HS-5 (cell line): ENCODE measurements at places on chromosomes 4 and X.

DNA sequence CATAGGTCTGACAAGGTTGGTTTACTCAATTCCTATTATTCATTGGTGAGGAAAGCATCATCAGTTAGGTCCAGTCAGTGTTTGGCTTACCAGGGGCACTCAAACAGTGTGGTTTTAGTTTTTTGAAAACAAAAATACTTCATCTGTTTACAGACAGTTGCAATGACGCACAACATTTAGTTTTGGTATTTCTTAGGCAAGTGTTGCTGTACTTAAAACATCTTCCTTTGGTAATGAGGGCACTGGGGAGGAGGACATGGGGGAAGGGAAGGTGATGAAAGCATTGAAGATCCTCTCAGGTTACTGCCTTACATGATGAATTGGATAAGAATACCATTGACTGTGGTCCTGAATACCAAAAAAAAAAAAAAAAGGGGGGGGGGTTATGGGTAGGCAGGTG lies 93.7 kb upstream of the MAOA start:
- no peak for DNase-seq

DNA sequence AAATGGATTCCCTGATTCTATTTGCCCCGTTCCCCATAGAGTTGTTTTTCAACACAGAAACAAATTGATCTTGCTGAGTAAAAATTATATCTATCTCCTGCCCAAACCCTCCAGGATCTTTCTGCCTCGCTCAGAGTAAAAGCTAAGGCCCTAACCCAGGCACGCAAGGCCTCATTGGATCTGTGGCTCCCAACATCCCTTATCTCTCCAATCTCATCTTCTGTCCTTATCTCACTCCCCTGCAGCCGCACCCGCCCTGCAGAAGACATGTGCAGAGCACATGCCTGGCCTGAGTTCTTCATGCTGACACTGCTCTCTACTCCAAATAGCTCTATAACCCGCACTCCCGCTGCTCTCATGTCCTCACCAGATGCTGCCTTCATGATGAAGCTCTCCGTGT lies 543.8 kb upstream of the ZFP42 start:
- no peak for DNase-seq

DNA sequence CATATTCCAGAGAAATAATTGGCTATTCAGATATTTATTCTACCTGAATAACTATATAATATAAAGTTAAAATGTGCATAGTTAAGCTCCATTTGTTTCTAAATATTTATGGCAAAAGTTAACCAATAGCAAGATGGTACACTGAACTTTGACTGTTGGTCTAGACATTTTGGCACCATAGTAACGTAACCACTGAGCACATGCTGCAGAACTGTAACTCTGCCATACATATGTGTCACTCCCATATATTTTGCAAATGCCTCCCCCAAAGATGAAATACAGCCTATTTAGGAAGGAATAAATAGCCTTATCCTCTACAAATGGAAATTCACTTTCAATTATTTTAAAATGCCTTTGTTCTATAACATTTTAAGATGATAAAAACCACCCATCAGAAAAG lies 424.9 kb downstream of the CENPC start:
- no peak for DNase-seq

DNA sequence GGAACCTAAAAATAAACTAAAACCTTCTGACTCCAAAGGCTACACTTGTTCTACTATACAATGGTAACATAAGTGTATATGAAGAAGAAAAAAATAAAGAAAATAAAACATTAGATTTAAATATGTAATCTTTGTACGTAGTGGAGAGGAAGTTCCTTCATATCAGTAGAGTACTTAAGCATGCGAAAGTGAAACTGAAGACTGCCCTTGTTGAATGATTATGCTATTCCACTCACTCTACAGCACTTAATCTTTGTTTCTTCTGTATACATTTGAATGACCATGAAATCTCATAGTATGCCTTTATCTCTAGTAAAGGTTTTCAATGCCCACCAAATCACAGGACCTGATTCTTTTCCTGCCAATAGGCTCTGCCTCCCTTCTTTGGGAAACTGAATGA lies 78.9 kb downstream of the NDST3 start:
- no peak for DNase-seq

DNA sequence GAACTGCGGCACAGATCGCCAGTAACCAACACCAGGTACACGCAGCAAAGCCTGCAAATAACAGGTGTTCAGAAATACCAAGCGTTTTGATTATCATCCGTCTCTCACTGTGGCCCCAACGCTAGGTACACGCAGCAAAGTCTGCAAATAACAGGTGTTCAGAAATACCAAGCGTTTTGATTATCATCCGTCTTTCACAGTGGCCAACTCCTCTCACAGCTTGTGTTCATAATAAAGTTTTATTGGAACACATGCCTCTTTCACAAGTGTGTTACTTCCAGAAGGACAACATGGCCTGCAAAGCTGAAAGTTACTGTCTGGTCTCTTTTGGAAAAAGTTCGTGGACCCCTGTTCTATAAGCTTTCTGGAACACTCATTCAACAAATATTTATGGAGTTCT lies 153.1 kb downstream of the AFAP1 start:
- DNase-seq = no peak

DNA sequence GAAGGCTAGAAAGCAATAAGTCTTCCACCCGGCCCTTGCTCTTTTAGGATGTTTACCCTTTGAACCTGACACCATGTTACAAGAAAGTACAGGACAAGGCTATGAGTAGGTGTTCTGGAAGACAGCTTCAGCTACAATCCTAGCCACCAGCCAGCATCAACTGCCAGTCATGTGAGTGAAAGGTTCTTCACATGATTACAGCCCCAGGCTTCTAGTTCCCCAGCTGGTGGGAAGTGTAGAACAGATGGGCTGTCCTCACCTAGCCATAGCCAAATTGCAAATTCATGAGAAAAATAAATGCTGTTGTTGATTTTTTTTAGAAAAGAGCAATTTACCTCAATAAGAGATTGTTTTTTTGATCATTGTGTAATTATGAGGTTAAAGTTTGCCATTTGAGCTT lies 60.8 kb downstream of the GRXCR1 start:
- DNase-seq = no peak

GRCh38 chr4:36891971-36892370 lies 352.6 kb upstream of the NWD2 start:
- DNase-seq = no peak

DNA sequence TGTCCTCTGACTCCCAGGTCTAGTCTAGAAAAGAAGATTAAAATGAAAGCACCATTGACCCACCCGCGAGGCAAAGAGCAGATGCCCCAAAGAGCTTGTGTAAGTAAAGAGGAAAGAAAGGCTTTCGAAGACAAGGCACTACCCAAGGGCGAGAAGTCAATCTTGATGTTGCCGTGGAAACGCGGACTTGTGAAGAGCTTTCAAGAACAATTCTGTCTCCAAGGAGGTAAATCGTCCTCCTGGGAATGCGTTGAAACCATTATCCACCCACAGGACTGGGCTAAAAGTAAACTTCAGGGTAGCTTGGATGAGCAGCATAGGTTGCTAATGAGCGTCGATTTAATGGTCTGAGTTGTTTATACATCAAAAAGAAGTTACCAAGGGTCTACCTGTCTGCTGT lies 189.3 kb downstream of the DHRSX start:
- no peak for DNase-seq

- no peak for DNase-seq
These were observed 215.2 kb downstream of the CBR4 start for GRCh38 chr4:168794881-168795280.

DNA sequence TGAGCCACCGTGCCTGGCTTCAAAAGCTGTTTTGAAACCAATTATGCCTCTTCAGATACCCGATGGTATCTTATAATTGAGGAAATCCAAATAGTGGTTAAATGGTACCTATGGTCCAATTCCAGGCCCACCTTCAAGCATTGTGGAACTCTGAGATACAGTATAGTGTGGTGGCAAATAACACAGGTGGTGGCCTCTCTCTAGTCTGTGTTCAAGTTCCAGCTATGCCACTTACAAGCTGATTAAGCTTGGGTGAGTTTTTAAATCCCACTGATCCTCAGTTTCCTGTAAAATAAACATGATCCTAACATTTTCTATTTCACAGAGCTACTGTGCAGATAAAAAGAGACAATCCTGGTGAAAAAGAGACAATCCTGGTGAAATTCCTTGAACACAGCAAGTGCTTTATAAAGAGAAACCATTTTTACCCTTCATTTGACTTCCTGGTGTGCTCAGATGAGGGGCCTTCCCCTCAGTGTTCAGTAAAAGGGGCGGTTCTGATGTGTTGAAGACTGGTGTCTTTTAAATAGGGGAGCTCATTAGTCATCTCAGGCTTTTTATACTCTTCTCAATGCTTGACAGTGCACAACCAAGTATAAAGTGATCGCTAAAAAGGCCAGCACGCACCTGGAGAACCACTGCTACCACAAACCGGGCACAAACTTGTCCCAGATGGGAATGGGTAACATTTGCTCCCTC lies 30.8 kb upstream of the CD40LG start:
- DNase-seq = no peak

DNA sequence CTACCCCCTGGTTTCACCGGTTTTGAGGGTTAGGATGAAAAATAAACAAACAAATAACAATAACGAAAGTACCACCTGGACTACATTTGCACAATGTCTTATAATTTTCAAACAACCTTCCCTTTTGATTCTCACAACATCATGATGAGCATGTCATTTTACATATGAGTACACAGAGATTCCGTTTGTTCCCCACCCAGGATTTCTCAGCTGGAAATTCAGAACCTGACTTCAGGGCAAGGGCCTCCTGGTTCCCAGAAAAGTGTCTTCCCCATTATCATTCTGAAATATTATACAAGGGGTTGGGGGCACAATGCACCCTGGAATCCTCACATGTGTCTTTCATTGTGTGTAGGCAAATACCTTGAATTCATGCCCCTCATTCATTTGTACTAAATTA lies 135.8 kb upstream of the NOCT start:
- DNase-seq = no peak

- no peak for DNase-seq
These were observed 12.9 kb downstream of the TLR10 start for GRCh38 chr4:38769857-38770256.

DNA sequence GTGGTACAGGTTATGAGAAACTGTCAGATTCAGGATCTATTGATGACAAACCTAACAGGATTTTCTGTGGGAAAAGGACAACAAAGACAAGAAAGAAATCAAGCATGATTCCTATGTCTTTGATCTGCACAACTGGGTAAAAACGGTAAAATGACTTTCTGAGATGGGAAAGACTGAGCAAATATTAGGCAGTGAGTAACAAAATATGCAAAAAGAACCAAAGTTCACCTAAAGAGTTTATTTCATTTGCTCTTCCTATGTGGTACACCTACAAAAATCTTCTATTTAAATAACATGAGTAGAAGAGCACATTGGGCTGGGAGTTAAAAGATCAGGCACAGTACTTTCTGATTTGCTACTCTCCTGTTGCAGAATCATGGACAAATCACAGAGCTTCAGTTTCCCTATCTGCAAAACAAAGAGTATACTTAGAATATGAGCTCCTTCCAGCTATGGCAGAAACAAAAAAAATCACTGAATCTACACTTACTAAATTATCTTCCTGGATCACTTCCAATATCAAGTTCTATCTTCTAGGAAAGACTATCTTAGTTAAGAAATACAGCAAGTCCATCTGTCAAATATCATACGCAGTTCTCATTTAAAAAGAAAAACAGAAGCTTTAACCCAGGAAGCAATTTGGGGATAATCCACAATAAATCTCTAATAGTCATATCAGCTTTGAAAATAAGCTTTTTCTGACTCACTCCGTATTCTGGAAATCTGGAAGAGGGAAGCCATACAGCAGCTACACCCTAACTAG lies 37.4 kb downstream of the NFXL1 start:
- no peak for DNase-seq

DNA sequence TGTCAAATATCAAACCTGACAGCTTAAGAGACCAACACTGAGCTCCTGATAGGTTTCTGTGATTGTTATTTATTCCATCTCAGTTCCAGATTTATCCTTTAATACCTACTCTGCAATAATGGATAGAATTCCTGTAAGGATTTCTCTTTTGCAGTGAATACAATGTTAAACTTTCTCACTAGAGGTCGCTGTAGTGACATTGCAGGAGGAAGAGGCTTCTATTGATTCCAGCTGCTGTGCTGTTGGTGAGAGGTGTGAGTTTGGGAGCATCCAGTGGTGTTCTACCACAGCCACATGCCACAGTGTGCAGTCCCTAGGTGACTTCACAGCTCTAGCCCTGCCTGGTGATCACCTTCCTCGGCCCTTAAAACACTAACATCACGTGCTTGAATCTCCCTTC lies 34.6 kb upstream of the DCAF8L2 start:
- no peak for DNase-seq

DNA sequence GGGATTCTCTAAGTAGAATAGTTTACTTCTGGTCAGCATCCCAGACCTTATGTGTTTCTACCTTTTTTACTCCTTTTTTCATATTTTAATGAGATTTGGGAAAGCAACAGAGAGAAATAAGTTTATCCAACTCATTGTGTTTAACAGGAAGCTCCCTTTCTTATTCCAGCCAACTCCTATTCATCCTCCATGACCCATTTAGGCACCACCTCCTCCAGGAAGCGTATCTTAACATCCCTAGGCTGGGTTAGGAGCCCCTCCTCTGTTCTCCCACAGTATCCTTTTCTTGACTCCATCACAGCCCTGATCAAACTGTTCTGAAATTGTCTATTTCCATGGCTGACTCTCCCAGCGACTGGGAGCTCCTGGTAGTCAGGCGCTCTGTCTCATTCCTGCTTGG lies 18.8 kb upstream of the IQSEC2 start:
- DNase-seq = no peak

GRCh38 chr4:182056866-182057265 lies 186.3 kb upstream of the TENM3 start:
- DNase-seq = no peak

GRCh38 chrX:129717892-129718291 lies 20.9 kb upstream of the XPNPEP2 start:
- no peak for DNase-seq

DNA sequence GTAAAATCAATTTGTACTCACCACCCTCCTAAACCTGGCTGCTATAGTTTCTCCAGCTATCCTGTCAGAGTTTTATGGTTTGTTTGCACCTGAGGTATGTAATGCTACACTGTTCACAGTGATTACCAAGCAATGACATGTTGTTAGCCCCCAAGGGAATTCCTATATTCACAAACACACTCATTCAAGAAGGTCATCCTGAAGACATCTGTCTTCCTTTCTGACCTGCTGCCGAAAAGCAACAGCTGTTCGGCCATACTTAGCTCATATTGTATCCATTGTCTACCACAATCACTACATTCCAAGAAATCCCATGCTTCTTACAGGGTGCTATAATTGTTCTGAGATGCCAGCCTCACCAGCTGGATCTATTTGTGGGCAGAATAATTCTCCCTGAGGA lies 160.1 kb upstream of the GYPA start:
- no peak for DNase-seq

- no peak for DNase-seq
These were observed 50.2 kb downstream of the ANKRD17 start for GRCh38 chr4:73208376-73208775.

DNA sequence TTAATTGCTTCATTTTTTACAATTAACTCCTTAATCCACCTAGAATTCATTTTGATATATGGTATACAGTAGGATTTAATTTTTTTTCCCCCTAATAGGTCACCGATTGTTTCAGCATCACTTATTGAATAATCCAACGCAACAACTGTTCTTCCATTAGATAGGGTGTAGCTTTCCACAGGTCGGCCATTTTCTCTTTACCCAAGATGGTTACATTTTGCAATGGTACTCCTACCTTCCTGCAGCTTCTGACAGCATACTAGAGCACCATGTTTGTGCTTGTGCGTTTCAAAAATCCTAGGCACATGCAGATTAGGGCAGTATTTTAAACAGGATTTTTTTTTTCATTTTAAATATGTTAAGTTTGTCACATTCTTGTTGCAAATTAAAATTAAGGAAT lies 2.3 kb downstream of the LINC00632 start:
- DNase-seq = no peak

GRCh38 chr4:21415728-21416127 lies 532.8 kb downstream of the KCNIP4 start:
- DNase-seq = no peak
